Large intestine (tissue), 12 donors: ENCODE measurements at places on chromosomes 2 and 18.

DNA sequence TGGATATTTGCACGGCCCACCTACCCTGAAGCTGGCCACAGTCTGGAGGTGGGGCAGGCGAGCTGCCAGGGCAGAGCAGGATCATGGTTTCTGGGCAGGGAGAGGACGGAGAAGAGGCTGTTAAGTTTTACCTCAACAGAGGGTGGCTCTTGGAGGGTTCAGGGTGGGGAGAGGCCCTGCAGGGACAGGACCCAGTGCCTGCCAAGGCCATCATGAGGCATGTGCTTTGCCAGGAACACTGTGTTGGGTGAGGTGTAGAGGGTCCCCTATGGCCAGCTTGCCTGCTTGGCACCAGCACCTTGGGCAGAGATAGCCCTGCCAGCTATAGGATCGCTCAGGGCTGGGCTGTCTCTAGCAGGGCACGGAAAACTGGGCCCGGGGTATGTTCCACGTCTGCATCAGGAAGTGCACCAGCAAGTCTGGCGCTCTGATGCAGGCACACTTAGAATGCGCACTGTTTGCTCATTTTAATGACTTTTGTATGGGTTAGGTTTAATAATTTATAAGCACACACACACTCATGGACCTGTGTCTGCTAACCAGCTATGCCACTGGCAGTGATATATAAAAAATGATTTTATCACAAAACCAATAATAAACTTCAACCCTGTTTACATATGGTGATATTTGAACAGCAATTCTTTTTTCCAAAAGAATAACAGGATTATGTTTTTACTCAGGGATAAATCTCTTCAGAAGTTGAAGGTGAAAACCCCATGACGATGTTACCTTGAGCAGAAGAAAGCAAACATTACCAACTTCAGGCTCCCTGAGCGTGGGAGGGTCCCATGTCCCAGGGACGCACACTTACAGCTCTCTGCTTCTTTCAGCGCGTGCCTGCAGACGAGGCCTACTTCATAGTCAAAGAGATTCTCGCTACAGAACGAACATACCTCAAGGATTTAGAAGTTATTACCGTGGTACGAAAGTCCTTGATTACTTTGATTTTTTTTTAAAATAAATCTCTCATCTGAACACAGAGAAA lies 46.4 kb downstream of the STK25 start:
- DNase-seq, result no peak

GRCh38 chr2:146189541-146189940 lies 1655.3 kb upstream of the ACVR2A start:
- DNase-seq, result no peak

- DNase-seq, result no peak
Observed at GRCh38 chr2:51003345-51004192, 28.4 kb downstream of the NRXN1 start.

DNA sequence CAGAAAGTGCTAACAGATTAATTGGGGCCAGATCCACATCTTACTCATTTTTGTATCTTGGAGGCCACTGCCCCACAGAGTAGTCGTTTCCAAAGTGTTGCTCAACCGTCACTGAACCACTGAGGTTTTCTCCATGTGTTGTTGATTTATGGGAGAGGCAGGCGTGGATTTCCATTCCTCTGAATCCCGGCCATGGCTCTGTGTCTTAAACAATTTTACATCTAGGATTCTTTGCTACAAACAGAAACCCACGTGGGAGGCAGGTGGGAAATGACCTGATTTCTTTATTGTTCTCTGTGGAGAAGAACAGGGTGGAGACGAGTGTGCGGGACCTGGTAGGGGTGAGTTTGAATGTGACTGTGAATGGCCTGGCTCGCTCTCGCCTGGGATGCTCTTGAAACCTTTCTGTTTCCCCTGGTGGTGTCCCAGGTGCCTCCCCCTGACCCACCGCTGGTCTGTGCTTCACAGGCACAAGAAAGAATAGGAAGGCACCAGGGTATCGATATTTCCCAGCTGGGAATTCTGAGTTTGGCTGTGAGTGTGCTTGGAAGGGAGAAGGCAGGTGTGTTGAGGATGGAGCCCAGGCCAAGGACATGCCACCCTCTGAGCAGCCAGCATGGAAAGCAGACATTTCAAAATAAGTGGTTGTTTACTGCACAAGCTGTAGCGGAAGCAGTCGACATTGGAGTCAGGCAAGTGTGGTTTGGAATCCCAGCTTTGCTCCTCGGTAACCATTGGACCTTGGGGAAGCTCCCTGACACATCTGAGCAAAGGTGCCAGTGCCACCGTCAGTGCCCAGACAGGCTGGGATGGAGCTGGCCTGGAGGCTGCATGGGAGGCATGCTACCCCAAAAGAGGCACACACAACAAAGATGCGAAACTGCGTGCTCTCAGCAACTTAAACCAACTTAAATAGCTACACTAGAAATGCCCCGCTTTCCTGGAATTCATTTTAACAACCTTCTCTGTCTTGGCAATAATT lies 50.0 kb downstream of the LPIN1 start:
- no peak for DNase-seq

DNA sequence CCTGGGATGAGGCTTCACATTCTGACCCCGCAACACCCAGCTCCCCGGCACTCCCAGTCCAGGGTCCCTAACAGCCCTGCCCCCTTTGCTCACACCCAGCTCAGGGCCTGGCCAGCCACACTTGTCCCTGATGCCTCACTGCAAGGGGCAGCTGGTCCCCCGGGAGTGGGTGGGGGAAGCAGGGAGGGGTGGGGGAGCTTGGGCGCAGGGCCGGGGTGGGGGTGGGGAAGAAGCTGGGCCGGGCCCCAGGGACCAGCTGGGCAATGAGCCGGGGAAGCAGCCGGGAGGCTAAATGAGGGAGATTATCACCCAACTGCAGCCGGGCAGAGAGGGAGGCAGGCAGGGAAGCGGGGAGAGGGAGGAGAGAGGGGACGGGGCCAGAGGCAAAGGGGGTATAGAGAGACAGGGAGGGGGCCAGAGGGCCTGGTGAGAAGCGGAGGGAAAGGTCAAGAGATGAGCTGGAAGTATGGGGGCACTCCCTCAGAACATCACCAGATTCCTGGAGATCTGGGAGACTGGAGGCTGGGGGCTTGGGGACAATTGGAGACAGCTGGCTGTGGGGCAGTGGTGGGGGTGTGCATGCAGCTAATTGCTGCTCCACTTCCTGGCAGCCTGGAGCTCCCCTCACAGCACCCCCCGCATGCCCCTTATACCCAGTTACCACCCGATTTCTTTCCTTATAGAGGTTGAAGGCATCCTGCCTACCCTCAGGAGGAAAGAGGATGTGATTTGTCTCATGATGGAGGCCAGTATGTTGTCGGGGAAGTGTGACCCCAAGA lies 2.5 kb upstream of the ASIC4 start:
- no peak for DNase-seq

DNA sequence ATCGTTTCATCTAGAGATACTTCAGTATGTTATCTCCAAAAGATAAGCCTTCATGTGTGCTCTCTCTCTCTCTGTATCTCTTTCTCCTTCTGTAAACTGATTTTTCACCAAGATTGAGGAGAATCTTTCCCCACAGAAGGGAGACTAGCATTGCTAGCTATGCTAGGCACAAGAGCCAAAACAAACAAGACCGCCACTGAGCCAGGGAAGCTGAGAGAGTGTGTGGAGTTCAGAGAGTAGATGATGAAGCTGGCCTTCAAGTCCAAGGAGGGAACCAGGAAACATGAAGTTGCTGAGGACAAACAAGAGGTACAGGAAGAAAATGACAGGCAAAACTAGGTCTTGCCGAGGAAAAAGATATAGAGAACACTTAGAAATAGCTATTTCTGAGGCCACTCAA lies 23.4 kb downstream of the DAPL1 start:
- no peak for DNase-seq

DNA sequence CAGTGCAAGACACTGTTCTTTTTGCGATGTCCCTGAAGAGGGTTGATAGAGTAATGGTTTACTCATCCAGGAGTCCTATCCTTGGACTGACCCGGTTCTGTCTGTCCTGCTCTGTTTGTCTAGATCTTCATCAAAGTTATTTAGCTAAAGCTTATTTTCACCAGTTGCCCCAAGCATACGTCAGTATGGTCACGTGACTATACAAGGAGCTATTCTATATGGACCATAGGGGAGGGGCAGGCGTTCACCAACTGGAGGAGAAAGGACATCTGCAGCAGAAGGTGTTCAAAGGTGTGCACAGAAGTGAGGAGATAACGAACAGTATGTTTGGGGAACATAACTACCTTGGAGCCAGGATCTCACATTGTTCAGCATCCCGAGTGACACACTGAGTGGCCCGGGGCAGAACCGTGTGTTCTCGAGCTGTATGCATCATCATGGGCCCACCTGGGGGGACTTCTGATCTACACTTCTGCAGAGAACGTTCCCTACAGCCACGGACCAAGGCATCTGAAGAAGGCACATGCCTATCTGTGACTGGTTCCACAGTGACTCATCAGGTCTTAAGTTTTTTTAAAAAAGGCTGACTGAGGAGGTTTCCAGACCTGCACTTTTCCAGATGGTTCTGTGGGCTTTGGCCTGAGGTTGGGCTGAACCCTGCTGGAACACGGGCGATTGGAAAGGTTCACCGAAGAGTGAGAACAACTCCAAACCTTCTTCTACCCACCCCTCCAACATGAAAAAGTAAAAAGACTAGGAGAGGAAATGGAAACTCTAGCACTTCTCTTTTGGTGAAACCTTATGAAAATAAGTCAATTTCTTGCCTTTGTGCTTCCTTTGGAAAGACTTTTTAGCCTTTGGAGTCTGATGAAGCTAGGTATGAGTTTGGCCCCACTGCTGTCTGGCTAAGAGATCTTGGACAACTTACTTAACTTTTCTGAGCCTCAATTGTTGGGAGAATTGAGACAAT lies 68.6 kb upstream of the YWHAQ start:
- no peak for DNase-seq

GRCh38 chr2:189709501-189710221 lies 35.2 kb downstream of the ANKAR start:
- no peak for DNase-seq

DNA sequence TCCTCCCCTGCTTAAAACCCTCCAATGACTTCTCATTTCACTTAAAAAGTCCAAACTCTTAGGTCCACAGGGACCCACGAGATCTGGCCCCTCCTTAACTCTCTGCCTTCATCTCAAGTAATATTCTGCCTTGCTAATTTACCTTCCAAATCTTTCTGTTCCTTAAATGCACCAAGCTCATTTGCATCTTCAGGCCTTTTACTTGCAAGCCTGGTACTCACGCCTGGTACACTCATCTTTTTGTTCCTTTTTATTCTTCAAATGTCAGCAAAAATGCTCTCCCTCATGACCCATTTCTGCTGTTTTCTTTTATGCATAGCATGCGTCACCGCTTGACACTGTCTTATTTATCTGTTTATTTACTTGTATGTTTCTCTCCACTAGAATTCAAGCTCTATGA lies 2.7 kb upstream of the WIPF1 start:
- no peak for DNase-seq

GRCh38 chr2:215635071-215635787 lies 199.4 kb upstream of the FN1 start:
- DNase-seq, result no peak
